ENCODE measurements at places on chromosomes 1 and 21.

- no peak for DNase-seq
Measured at GRCh38 chr1:153393926-153394325, 3.1 kb upstream of the S100A8 start.

DNA sequence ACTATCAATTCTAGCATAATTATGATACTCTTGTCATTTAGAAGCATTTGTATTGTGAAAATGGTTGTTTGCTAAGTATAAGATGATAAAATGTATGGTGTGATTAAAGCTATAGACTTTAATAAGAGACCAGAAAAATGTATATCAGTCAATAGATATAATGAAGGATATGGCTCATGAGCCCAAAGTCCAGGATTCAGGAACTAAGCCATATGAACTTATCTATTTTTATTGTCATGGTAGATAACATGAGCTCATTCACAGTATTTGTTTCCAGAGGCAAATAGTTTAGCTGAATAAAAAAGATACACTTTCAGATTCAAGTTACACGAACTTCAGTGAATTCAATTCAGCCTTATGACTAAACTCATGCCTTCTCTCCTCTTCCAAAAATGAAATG is 32.7 kb downstream of the PRDX6 start:
- no peak for DNase-seq

GRCh38 chr1:221858818-221859611 is 117.1 kb upstream of the DUSP10 start:
- DNase-seq, result no peak

- no peak for DNase-seq
Measured at GRCh38 chr1:244271691-244272308, 179.9 kb downstream of the ADSS2 start.

DNA sequence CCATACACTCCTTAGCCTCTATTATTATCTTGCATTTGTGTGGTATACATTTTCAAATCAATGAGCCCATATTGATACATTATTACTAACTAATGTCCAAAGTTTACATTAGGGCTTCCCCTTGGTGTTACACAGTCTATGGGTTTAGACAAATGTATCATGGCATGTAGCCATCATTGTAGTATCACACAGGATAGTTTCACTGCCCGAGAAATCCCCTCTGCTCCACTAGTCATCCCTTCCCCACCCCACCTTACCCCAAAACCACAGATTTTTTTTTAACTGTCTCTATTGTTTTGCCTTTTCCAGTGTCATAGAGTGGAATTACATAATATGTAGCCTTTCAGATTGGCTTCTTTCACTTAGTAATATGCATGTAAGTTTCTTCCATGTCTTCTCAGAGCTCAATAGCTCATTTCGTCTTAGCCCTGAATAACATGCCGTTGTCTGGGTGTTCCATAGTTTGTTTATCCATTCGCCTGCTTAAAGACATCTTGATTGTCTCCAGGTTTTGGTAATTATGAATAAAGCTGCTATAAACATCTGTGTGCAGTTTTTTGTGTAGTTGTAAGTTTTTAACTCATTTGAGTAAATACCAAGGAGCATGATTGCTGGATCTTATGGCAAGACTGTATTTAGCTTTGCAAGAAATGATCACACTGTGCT is 86.4 kb upstream of the LYST start:
- DNase-seq, result no peak

- DNase-seq, result no peak
Measured at GRCh38 chr1:167704715-167705114, 17.1 kb upstream of the MPZL1 start.

DNA sequence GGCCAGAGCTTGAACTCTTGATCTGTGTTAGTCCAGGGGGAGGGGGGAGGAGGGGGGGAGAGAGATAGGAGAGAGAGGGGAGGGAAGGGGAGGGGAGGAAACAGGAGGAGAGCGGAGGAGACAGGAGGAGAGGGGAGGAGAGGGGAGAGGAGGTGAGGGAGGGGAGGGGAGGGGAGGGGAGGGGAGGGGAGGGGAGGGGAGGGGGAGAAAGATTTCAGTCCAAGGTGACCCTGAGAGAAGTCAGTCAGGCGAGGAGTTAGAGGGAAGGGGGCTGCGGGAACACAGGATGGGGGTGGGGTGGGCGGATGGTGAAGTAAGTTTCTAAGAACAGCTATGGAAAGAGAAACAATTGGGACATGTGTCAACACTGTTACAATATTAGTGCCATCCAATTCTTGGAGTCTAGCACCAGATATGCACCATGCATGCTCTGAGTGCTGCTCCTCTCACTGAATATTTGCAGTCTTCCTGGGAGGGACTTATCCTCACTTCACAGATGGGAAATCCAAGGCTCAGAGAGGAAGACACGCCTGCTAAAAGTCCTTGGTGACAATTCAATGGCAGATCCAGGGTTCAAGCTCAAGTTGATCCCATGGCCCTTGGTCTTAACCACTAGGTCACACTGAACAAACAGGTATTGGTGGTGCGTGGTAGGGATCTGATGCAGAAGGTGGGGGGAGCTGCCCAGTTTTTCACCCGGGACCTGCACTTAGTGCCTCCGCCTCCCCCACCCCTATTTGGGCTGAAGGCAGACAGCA is 42.5 kb upstream of the ECE1 start:
- DNase-seq, result no peak

- DNase-seq, result no peak
Measured at GRCh38 chr1:1954015-1954414, 34.9 kb upstream of the TMEM52 start.

DNA sequence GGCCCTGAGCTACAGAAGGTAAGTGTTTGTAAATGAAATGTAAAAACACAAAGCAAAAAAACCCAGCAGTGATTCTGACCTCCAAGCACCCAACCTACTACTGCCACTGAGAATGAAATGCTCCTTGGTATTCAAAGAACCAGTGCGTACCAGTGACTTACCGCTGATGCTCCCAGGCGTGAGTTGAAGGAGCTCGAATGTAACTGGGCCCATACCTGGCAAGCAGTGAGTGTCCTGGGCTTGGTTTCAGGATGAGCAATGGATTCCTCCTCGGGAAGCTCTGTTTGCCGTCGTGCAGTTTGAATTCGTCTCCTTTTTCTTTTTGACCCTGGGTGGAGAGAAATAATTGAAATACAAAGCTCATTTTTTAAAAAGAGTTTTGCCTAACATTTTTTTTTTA is 121.9 kb downstream of the ATG4C start:
- DNase-seq, result no peak

DNA sequence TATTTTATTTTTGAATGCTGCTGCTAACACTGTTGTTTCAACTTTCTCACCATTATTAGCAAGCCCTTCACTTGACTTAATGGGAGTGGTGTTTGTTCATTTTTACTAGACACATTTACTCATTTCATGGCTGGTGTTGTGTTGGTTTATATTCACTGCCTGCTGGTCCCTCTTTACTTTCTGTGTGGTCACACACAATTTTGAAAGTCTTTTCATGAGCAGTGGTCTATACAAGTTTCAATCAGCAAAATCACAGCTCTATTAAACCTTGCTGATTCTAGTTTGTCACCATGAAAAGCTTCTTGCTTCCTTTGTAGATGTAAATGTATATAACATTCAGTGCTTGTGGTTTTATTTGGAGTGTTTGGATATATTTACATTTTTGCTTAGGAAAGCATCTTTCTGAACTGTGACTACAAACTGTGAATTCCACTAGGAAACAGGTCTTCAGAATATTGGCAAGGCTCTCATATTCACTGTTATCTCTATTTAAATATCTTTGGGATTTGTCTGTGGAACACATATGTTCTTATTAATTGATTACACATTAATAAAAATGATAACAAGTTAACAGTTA is 22.8 kb downstream of the ATP6V1G3 start:
- DNase-seq, result no peak

Measured in NCI-H1092 (cell line).